Activated naive CD4-positive, alpha-beta T cell treated with anti-CD3 and anti-CD28 coated beads, Interleukin-2, amount 50 U/mL, for 72 hours (primary cell): ENCODE measurements at places on chromosomes 2 and 18. TPM values are rescaled to one million over a fixed set of nuclear protein-coding genes. Genes with fewer than 3 reads are reported as not detected.

DNA sequence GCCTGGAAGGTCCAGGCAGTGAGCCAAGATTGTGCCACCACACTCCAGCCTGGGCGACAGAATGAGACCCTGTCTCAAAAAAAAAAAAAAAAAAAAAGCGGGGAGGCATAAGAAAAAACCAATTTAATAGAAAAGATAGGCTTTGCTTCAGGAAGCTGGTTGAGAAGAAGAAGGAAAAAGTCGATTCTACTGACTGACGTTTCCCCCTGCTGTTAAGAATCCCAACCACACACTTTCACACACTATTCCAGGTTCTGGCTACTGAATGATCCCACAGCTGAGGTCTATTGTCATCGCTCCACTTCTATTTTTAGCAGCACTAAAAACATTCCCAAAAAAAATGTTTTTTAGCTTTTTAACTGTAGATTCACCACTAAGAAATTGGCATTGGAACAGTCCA lies 6.7 kb upstream of the CHCHD5 start:
- DNase-seq = no peak

CNRIP1 gene
- total RNA-seq = not detected

- DNase-seq = no peak
These were observed 28.8 kb downstream of the WDFY1 start for GRCh38 chr2:223916181-223916920.

GRCh38 chr18:32881009-32881408 lies 108.2 kb upstream of the KLHL14 start:
- DNase-seq = no peak

DNA sequence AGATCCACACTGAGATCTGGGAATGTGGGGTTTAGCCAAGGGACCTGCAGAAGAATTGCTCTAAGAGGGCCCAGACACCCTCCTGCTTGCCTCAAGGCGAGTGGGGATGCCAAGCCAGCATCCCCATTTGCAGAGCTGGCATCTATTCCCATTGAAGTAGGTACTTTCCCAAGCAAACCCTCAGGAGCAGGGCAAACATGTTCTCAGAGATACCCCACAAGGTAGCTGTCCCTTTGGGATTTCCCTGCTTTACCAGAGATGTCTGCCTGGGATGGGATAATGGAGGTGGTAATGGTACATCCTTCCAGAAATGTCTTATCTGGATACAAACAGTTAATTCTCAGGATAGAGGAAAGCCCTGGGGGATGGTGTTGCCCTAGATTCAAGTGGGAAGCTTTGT lies 51.2 kb downstream of the GYPC start:
- no peak for DNase-seq

DNA sequence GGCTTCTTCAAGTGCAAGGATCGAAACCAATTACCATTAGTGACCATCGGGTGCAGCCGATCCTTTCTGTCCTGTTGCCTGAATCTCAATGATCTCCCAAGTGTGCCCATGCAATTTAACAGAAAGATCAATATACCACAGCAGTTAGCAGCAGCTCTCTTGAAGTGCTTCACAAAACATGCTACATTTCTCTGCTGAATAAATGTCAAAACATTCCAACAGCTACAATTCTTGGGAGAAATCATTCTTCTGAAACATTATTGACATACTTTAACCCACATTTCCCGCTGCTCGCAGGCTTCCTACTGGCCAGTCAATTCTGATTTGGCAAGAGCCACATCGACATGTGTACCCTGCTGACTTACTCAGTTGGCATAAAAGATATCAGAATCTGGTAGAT lies 907.7 kb downstream of the TMEM182 start:
- no peak for DNase-seq
